ENCODE measurements at places on chromosomes 1 and 21.

GRCh38 chr1:15328351-15329103 is 81.2 kb upstream of the EFHD2 start:
- DNase-seq: no peak

GRCh38 chr1:1144122-1144842 is 28.4 kb upstream of the C1orf159 start:
- DNase-seq: peak; percentile 87

DNA sequence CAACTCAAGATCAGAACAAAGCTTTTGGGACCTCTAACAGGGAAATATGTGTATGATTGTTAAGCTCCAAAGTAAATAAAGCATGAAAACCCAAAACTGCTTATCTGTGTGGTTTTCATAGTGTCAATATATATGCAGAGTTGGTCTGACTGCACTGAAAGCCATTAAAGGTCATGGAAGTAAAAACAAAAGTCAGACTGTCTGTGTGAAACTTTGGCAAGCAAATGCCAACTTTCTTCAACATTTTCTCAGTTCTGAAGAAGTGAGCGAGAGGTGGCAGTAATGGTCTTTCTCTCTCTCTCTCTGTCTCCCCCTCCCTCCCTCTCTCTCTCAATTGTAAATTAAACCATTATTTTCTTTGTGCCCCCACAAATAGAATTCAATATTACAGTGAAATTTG is 100.1 kb upstream of the S1PR1 start:
- no peak for DNase-seq

DNA sequence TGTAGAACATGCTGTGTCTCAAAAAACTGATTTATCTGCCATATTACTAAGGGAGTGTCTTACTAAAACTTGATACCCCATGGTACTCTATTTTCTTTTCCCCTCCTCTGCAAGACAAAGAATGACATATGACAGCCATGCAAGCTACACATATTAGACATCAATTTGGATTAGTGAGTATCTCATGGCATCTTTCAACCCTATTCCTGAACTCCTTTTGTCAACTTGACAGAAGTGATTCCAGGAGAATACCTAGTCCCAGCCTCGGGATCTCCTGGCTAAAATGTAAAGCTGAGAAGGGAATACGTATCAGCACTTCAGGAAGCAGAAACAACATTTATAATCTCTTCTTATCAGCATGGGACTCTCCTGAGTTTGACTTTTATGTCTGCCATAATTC is 43.7 kb downstream of the ADGRL2 start:
- DNase-seq: no peak

DNA sequence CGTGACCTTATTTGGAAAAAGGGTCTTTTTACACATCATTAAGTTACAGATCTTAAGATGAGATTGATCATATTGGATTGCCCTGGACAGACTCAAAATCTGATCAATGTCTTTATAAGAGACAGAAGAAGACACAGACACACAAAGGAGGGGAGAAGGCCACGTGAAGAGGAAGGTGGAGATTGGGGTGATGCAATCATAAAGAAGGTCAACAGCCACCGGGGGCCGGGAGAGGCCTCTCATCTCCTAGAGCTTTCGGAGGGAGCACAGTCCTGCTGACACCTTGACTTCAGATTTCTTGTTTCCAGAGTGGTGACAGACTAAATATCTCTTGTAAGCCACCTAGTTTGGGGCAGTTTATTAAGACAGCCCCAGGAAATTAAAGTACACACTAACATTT is 204.6 kb upstream of the CSF3R start:
- no peak for DNase-seq

- DNase-seq: no peak
Measured at GRCh38 chr1:109247401-109248365, 1.7 kb upstream of the CELSR2 start.

- no peak for DNase-seq
Measured at GRCh38 chr1:171366816-171367215, 52.8 kb downstream of the FMO4 start.

DNA sequence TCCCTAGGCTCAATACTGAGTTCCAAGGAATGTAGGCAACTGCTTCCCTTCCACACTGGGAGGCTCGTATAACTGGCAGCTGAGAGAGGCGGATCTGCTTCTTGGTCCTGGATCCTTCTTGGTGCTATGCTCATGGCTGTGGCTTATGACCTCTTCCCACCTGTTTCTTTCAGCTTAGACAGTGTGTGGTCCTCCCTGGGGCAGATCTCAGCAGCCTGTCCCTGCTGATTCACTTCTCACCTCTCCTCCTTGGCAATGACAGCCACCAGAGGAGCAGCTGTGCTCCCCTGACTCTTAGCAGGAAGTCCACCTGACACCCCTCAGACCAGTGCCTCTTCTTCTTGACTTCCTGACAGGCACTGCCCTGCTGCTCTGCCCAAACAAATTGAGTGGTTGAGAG is 75.1 kb upstream of the PTGFRN start:
- no peak for DNase-seq

GRCh38 chr1:39826583-39826982 is 37.9 kb upstream of the BMP8B start:
- DNase-seq: peak; percentile 61

DNA sequence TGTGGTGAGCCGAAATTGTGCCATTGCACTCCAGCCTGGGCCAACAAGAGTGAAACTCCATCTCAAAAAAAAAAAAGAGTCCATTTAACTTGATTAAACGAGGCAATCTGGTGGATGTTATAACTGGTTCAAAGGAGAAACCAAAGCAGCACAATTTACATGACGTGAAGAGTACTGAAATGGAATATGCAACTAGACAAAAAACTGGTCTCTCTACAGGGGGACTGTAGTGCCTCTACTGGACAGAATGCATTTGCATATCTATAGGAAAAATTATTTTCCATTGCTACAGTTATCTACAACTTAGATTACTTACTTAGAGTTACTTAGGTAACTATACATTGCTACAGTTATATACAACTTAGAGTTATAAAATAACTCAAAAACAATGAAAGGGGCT is 2.7 kb upstream of the CAPN2 start:
- DNase-seq: no peak

- no peak for DNase-seq
Measured at GRCh38 chr1:2789164-2789985, 12.1 kb downstream of the TTC34 start.

GRCh38 chr1:156001021-156001661 is 19.6 kb downstream of the SSR2 start:
- DNase-seq: no peak

- DNase-seq: no peak
Measured at GRCh38 chr1:183794088-183794487, 10.8 kb upstream of the RGL1 start.

DNA sequence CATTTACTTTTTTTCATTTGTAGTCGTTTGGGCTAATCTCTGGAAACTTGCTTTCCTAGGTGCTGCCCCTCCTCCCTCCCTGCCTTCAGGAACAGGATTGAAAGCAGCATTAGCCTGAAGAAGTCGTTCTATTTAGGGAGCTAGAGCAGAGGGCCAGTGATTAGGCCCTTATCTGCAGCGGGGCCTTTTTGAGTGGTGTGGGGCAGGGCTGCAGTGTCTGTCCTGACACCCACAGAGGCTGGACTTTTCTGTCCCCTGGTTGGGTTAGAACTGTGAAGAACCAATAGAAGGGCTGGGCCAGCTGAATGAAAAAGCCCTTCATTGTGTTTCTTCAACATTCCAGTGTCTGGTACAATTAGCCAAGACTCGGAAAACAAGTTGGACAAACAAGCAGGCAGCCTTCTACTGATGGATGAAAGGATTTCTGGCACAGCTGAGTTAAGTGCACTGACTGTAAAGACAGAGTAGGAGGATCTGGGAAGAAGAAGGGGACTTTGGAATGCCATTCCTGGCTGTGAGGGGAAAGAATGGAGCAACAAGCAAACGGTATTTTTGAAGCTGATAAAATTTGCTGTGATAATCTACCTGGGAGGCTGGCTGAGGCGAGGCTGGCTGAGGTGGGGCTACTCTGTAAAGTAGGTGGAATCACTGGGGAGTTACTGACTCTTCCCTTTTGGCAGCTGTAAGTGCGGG is 9.7 kb downstream of the MACF1 start:
- no peak for DNase-seq

GRCh38 chr1:40034869-40035268 is 5.7 kb upstream of the CAP1 start:
- DNase-seq: no peak

- DNase-seq: no peak
Measured at GRCh38 chr1:69513601-69514000, 54.1 kb upstream of the LRRC7 start.

DNA sequence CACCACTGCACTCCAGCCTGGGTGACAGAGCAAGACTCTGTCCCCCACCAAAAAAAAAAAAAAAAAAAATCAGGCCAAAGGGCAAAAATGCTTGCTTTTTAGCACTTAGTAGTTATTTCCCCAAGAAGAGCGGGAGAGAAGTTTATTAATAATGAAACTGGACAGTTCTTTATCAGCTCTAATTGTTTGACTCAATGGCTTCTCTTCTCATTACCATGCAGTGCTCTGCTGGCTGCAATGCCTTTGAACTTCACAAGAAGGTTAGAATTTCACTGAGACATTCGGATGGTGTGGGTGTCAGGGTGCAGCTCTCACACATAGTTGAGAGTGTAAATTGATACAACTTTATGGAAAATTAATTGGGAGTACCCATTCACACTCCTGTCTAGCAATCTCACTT is 63.7 kb downstream of the EDARADD start:
- DNase-seq: no peak

GRCh38 chr1:153030895-153031294 is at the start of gene SPRR1B:
Gene SPRR1B, plus strand, starts transcription at chr1:153031203. Its CDS starts 1,143 bp downstream, at chr1:153032346.
- DNase-seq: no peak

GRCh38 chr1:226033582-226033981 is 28.9 kb upstream of the H3-3A start:
- DNase-seq: no peak

DNA sequence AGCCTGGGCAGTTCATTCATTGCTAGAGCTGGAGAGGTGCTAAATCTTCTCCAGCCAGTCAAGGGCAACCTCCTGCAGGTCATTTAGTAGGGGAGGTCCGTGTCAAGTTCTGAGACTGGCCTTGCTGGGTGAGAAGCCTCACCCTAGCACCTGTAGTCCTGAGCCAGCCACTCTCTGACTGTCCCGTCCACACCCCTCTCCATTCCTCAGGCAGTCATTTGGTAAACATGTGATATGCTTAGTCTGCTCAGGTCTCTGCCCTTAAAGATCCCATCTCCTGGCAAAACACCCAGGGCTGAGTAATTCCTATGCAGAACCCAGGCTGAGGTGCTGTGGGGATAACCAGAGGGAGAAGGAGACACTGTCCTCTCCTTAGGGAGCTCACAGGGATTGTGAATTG is 13.7 kb upstream of the IGFN1 start:
- peak; percentile 33 for DNase-seq

- no peak for DNase-seq
Measured at GRCh38 chr1:25615172-25615541, 1.4 kb upstream of the MAN1C1 start.

DNA sequence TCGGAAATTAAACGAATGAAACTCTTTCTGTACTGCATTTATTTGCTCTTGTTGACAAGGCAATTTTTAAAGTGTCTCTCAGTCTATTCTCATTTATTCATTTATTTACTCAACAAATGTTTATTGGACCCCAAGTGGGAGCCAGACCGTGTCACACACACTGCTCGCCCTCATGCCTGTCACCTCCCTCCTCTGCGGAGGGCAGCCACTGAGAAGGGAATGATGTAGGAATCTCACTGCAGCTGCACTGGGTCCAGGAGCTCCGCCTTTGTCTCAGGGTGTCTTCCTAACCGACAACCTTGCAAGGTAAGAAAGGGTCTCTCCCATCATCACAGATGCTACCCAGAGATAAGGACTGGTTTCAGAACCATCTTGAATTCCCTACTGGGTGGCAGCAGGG is 14.1 kb upstream of the KLHDC7A start:
- DNase-seq: no peak

GRCh38 chr1:30962609-30963508 is 54.3 kb upstream of the SDC3 start:
- no peak for DNase-seq

DNA sequence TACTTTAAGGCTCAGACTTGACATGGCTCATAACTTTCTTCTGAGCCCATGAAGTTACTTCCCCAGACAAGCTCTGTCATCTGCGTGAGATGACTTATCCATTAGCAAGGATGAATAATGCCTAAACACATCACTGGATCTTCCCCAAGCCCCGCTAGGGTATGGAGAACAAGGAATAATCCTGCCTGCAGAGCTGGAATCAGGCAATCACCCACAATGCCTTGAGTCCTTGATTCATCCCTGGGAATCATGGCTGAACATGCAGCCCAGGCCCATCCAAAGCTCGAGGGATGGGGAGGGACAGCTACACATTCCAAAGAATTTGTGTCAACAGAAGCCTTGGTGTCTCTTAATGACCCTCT is 131.7 kb downstream of the PSMG1 start:
- DNase-seq: no peak

- peak; percentile 42 for DNase-seq
Measured at GRCh38 chr1:204151552-204152309, at the start of gene ETNK2. Gene ETNK2, minus strand, starts transcription at chr1:204152044. Its CDS starts 192 bp downstream, at chr1:204151852.

DNA sequence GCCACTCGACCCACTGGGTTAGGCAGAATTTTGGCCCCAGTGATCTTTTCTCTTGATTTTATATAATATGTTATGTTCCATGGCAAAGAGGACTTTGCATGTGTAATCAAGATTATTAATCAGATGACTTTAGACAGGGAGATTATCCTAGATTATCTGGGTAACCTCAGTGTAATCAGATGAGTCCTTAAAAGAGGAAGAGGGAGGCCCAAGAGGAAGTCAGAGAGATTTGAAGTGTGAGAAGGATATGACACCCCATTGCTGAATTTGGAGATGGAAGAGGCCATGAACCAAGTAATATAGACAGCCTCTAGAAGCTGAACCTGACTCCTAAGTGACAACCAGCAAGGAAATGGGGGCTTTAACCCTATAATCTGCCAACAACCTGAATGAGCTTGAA is 117.1 kb upstream of the CSF3R start:
- DNase-seq: no peak

DNA sequence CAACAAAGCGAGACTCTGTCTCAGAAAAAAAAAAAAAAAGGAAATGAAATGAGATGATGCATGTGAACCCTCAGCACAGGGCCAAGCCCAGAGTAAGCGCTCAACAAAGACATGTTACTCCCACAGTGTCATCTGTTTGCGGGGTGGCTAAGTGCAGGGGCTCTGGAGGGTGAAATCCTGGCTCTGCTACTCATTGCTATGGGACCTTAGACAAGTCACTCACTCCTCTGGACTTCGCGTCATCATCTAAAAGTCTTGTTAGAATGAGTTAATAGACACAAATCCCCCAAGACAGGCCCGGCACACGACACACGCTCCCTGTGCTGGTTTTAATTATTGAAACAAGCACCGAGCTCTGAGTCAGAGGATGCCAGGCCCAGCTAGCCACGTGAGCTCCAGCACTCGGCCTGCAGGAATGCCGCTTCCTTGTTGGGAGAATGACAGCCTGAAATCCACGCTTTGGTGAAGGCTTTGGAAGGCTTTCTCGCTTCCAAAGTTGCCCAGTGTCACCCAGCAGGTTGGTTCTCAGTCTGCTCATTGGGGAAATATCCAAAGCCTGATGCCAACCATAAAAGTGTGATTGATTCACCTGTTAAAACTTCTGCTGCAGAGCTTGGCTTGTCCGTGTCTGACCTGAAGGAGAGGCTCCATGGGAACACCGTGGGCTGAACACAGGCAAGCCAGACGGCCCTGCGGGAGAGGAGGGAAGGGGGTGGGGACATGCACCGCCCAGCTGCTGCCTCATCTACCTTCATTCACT is 36.7 kb upstream of the TARDBP start:
- DNase-seq: peak; percentile 53

Data from left colon (tissue), 2 donors.